ENCODE measurements at places on chromosomes 2 and 18.

DNA sequence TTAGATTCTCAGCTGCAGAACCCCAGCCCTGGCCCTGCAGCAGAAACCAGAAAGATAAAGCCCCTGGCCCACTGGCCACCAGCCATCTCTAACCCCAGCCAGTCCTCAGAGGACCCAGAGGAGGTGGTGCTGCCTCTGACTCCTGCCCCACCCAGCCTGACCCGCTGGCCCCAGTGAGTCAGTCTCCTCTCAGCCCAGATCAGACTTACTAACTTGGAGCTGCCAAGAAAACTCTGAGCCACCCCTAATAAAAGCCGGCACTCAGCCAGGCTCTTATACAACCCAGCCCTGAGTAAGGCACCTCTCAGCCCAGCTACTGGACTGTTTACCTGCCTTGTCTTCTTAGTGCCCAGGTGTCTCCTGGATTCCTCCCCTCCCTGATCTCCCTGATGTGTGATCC is 2.0 kb downstream of the SLC14A2 start:
- DNase-seq = peak; percentile 74

- DNase-seq = no peak
Observed at GRCh38 chr18:79377187-79377891, 18.4 kb upstream of the NFATC1 start.

DNA sequence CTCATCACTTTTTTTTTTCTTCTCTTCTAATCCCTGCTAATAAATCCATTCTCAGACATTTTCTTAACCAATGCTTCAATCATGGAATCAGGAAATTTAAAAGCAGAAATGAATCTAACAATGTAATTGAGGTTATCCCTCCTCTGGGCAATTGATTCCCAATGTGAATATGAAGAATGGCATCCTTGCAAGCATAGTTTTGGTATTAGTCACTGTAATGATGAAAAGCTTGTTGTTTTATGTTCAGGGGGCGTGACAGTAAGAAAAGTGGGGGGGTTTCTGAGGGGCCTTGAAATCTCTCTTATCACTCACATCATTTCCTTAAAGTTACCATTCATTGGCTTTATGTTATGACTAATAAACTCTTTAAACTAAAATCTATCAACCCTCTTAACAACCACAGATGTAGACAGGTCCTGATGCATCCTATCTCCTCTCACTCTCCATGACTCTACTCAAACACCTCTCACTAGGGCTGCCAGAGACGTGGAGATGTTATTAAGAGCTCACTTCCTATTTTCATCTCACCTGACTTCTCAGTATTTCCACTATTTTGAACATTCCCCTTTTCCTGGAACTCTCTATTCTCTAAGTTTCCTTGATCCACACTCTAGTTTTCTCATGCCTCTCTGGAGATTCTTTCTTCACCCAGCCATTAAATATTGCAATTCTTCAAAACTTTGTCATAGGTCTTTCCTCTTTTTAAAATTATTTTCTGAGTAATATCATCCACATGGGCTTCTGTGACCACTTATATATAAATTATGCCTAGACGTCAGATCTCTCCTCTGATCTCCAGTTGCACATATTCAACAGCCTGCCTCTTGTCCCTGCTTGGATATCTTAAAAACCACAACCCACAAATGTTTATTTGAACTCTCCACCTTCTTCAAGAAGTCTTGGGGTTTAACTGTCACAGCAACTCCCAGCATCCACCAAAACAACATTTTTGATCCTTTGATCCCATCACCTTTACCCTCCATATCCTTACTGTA is 332.9 kb downstream of the CDH2 start:
- no peak for DNase-seq

DNA sequence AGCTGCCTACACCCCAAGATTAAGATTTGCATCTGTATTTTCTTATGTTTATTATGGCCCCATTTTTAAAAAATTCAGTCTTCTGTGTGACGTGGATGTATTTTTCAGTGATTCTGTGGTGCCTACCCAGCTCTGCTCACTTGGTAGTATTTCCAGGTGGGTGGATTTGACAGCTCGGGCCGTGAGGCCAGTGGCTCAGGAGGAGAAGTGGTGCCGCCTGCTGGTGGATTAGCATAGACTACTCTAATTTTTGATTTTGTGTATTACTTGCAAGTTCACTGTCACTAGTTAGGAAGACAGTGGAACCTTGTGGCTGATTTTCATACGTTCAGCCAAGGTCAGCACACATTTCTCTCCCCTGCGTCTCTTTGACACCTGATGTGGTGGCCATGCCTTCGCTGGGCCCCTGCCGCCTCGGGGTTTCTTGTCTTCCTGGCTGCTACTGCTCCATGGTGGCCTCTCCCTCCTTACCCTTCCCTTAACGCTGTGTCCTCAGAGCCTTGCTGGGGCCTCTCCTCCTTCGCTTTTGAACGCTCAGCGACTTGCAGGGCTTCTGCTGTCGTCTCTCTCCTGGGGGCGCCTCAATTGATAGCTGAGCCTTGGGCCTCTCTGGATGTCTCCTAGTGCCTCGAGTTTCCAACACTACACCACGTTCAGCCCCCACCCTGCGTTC is 89.4 kb downstream of the DGKD start:
- peak; percentile 87 for DNase-seq

DNA sequence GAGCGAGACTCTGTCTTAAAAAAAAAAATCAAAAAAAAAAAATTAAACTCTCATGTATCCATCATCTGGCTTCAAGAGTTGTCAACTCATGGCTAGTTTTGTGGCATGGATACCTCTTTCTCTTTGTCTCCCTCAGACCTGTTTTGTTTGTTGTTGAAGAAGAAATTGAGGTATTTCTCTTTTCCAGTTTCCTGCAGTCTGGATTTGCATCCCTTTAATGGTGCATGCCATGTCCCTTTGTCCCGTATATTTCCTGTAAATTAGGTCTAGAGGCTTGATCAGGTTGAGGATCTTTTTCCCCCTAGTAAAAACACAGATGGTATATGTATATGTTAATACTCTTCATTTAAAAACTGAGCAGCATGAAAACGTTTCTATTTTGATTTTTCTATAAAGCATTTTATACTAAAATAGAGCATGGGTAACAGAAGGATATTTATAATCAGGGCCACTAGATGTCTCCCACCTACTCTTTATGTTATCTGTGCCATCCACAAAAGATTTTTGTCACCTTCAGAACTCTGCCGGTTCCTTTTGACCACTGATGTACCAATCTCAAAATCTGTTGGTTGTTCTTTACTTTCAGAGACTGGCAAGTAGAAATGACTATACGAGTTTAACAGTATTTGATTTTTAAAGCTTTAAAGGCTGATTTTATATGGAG is 80.1 kb downstream of the GALNT1 start:
- DNase-seq = peak; percentile 8

- DNase-seq = no peak
Observed at GRCh38 chr18:77079954-77080682, 52.5 kb downstream of the MBP start.

- DNase-seq = no peak
Observed at GRCh38 chr18:36141576-36141975, 11.9 kb downstream of the ELP2 start.

DNA sequence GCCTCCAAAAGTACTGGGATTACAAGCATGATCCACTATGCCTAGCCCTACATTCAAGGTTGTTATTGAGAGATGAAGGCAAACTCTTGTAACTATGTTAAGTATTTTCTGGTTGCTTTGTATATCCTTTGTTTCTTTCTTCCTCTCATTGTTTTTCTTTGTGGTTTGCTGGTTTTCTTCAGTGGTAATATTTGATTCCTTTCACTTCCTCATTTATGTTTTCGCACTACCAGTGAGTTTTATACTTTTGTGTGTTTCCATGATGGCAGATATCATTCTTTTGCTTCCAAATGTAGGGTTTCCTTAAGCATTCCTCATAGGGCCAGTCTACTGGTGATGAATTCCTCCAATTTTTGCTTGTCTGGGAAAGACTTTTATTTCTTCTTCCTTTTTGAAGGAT is 90.2 kb downstream of the NCK2 start:
- no peak for DNase-seq

- no peak for DNase-seq
Observed at GRCh38 chr18:72811047-72811446, 56.7 kb downstream of the NETO1 start.

DNA sequence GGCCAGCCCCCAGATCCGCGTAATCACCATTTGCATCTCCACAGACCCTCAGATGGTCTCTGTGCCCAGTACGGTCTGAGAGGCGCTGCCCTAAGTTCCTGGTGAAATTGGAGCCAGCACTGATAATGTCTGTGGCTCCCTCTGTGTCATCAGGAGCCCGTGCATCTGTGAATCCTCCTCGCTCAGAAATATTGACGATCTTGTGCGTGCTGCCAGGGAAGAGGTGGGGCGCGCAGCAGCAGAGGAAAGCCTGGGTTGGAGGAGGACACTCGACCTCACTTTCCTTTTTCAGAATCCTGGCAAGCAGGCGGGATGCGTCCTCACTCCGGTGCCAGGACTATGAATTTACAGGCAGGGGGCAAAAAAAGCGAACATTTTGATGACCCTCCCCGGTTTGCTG is 686.1 kb upstream of the SALL3 start:
- DNase-seq = no peak

GRCh38 chr18:58493516-58494253 is 135.2 kb downstream of the ALPK2 start:
- peak; percentile 75 for DNase-seq

GRCh38 chr2:47218066-47218581 is 63.0 kb upstream of the STPG4 start:
- DNase-seq = no peak

DNA sequence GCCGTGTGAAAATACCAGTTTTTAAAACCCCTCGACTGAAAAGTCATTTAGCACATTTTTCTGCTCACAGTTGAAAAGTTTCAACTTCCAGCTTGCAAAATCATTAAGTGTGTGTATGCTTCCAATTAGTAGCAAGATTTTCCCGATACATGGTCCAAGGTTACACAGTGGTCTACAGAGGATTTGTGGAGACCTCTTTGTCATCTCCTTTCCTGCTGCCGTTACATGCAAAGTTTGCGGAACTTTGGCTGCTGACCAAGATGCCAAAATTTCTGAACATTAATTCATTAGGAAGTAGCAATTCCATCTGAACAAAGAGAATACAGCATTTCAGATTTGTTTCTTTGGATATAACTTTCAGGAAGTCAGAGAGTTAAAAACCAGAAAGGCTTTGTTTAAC is 474.6 kb downstream of the PLCL1 start:
- DNase-seq = no peak

DNA sequence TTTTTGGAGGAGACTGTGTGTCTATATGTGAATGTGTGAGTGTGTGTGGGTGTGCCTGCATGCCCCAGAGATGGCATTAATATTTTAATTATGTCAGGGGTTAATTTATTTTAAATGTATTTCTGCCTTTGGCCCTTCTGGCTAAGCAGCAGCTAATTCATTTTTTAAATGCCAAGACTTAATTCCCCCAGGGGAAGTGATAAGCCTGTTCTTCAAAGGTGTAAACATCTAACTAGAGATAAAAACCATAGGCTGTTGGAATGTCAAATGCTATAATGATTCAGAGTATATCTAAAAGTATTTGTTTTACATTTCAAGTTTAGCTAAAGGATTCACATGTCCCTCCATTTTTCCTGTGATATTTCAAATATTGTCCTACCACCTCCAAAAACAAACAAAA is 184.7 kb downstream of the SPP2 start:
- no peak for DNase-seq

DNA sequence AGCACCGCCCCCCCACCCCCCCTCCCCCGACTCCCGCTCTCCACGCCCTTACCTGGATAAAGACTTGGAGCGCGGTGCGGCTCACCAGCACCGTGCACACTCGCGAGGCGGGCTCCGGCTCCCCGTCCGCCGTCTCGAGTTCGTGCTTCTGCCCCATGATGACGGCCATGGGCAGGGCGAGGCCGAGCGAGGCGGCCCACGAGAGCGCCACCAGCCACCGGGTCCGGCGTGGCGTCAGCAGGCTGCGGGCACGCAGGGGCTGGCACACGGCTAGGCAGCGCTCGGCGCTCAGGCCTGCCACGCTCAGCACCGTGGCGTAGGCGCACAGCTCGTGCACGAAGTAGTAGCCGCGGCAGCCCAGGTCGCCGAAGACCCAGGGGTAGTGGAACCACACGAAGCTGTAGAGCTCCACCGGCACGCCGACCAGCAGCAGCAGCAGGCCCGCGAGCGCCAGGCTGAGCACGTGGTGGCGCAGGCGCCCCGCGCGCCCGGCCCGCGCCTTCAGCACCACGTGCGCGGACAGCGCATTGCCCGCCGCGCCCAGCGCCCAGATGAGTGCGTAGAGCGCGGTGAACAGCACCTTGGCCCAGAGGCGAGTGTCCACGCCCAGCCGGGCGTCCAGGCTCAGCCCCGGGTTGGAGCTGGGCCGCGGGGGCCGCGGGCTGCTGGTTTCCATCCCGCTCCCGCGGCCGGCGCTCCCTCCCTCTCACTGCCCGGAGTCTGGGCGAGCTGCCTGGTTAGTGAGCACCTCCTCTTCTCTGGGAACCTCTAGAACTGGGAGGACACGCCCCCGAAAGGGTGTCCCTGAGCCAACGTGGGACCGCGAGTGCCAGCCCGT is at the start of gene NTSR2:
NTSR2 (minus strand) TSS at position 742 of the 838 bp plus-strand sequence; CDS start at position 676, 66 bp downstream.
- DNase-seq = peak; percentile 67

GRCh38 chr2:233853883-233854240 is 473 bp downstream of the HJURP start:
- DNase-seq = peak; percentile 68
